Activated naive CD4-positive, alpha-beta T cell (primary cell): ENCODE measurements at places on chromosomes 11 and 22.

- DNase-seq, result no peak
Observed at GRCh38 chr22:25091458-25091857, 108.2 kb upstream of the CRYBB3 start.

- no peak for DNase-seq
Observed at GRCh38 chr11:84833488-84834088, 793.6 kb downstream of the DLG2 start.

GRCh38 chr22:50249341-50250248 is 1.5 kb downstream of the HDAC10 start:
- no peak for DNase-seq

DNA sequence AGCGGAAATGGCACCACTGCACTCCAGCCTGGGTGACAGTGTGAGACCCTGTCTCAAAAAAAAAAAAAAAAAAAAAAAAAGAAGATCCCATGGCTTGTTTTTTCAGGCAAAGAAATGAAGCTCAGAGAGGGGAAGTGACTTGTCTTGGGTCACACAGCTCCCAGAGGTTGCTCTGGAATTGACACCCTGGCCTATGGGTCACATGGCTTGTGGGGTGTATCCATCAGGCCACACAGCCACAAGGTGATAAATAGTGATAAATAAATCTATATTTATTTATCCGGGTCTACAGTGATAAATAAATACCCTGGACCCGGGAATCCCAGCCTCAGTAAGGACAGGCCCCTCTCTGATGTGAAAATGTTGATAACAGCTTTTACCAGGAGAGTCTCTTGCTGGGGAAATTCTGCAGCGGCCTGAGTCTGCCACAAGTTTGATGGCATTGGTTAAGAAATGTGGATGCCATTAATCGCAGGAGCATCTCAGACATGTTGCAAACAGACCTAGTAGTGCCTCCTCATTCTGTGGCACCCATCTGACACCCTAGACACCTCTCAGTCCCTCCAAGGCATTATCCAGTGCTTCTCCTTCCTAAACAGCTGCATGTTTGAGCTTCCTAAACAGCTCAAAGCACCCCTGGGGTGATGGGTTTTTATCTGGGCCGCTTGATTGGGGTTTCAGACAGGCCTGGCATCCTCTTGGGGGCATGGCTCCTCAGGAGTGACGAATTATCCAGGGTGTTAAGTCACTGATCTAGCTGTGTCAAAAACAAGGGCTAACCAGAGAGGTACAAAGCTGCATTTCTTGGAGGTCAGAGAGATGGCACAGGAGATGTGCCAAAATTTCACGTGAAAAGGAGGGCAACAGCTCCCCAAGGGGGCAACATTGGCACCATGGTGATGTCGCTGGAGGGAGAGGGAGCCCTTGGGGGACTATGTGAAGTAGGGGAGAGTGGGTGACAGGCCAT is 1.9 kb upstream of the EMID1 start:
- DNase-seq, result no peak

DNA sequence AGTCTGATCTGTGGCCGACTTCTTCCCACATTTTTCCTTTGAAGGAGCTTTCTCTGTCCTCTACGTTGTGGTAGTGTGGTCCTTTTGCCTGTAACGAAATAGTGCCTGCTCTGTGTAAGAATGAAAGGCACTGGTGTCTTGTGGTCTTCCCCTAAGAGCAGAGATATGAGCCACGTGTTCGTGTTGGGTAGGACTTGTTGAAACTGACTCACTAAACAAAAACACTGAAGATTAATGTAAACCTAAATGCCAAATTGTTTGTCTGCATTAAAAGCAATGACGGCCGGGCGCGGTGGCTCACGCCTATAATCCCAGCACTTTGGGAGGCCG is 10.1 kb upstream of the RPS3 start:
- no peak for DNase-seq

DNA sequence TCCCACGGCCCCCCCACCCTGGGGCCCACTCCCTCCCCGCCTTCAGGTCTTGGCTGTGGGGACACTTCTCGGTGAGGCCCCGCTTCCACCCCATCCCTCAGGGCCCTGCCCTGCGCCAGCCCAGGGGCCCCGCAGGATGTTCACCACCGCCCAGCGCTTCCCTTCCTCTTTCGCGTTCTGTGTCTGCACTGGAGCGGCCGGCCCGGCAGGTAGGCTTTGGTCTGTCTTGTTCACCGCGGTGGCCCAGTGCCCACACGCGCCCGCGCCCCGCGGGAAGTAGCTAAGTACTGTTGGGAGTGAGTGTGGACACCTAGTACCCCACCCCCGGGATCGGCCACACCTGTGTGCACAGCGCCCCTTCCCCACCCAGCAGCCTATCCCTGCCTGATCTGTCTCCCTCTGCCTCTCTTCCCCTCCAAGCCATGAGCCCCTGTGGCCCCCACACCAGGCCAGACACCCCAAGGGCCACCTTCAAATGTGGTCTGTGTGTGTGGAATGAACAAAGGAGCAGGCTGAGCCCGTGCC is 85.4 kb downstream of the WNT7B start:
- no peak for DNase-seq

DNA sequence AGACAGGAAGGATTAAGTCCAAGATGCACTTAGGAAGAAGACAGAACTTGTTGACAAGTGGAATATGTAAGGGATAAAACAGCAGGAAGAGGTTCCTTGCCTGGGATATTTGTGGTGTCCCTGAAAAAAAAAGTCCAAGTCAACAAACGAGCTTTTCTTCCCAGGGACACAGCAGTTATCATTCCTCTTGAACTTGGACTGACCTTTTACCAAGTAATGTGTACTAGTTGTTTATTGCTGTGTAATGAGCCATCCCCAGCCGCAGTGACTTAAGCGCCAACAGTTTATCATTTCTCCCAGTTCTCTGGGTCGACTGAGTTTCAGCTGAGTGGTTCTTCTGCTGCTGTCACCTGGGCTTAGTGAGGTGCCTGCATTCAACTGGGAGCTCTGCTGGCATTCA is 37.0 kb downstream of the KREMEN1 start:
- no peak for DNase-seq
